ENCODE measurements at places on chromosomes 11 and 22. TPM values are rescaled to one million over a fixed set of nuclear protein-coding genes. Genes with fewer than 3 reads are reported as not detected.

FREY1 gene
- 1.9 TPM for total RNA-seq

MS4A4A gene
- total RNA-seq = 26.2 TPM

VWCE gene
- total RNA-seq = 0.40 TPM

OR56A1 gene
- total RNA-seq = not detected

ART5 gene
- total RNA-seq = 0.49 TPM

HORMAD2 gene
- 0.80 TPM for total RNA-seq

HEPACAM gene
- total RNA-seq = 0.14 TPM

LDHA gene
- total RNA-seq = 287 TPM

CRYBA4 gene
- not detected for total RNA-seq

CDC42EP2 gene
- 15.4 TPM for total RNA-seq

RASL10A gene
- 2.2 TPM for total RNA-seq

HOATZ gene
- total RNA-seq = 1.2 TPM

MMP8 gene
- total RNA-seq = 0.20 TPM

Data from upper lobe of left lung (tissue), 6 donors.